ENCODE measurements at places on chromosomes 12 and 14.

DNA sequence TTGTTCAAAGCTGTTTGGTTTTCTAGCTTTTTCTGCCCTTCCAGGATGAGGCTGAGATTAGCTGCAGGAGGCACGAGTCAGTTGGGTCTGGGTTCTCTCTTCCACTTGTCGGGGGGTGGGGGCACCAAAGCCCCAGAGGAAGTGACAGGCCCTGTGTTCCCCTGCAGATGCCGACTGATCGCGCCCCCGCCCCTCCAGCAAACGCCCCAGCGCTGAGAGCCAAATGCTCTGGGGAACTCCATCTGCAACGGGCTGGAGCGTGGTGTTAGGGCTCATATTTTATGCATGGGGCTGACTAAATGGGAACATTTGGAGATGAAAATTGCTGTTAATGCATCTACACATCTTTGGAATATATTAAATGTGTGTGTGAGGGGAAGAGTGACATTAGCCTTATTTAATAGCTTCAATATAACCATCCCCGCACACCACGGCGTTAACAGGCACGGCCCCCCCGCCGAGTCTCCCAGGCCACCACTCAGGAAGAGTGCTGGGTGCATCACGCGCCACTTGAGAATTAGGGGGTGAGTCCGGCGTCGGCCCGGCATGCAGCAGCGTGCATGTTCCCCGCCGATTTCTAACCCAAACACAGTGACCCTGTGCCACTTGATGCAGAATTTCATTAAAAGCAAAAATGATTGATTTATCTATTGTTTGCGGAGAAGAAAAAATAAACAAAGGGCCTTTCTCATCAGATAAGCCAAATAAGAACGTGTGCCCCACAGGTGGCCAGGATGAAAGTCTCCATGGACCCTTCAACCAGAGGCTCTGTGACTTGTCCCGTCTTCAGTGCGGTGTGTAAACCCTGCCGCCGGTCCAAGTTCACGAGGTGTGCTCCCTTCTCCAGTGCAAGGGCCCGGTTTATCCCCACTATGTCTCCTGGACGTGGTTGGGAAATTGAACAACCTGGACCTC lies 165.0 kb upstream of the RTL1 start:
- DNase-seq, result no peak

DNA sequence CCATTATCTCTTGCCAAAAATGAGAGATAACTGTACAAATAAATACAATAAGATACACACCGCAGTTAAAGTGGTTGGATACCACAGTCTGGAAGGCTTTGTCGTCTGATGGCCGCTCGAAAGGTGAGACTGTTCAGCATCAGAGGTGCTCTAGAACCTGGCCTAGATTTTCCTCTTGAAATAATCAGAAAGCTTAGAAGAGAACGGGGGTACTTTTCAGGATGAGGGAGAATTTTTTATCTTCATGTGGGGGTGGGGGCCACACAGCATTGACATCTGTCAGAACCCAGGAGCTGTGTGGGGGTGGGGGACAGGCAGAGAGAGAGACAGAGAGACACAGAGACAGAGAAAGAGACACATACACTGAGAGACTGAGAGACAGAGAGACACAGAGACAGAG lies 90.5 kb downstream of the GALNT9 start:
- DNase-seq, result no peak

- DNase-seq, result no peak
Observed at GRCh38 chr14:64407329-64407728, 19.2 kb downstream of the MTHFD1 start.

- no peak for DNase-seq
Observed at GRCh38 chr14:52063052-52063462, 5.8 kb downstream of the NID2 start.

- peak; percentile 76 for DNase-seq
Observed at GRCh38 chr14:62162998-62163589, 400.9 kb downstream of the SNAPC1 start.

DNA sequence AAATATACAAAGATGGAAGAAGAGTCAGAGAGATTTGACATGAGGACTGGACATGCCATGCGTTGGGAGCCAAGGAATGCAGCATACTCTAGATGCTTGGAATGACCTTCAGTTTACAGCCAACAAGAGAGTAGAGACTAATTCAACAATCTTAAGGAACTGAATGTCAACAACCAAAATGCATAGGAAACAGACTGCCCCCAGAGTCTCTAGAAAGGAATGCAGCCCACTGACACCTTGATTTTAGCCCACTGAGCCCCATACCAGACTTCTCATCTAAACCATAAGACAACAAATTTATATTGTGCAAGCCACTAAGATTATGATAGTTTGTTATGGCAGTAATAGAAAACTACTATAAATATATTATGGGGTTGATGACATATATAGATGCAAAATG lies 611.2 kb downstream of the RPS29 start:
- DNase-seq, result no peak

DNA sequence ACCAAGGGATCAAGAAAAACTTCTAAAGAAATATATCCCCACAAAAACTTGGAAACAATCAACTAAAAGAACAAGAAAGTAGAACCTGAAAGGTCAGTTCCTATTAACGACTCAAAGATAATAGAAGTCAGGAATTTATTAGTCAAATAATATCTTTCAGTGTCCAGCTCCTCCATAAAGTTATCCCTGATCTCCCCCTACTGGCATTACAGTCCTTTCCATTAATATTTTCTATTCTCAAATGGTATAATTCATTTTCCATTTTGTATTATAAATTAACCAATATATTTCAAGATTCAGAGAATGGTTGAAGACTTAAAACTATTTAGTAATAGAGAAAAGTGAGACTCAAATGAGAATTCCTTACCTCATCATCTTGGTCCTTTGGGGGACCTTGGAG lies 11.6 kb upstream of the SUPT16H start:
- DNase-seq, result no peak

GRCh38 chr12:18546399-18546798 lies 191.4 kb downstream of the PLCZ1 start:
- peak; percentile 65 for DNase-seq

DNA sequence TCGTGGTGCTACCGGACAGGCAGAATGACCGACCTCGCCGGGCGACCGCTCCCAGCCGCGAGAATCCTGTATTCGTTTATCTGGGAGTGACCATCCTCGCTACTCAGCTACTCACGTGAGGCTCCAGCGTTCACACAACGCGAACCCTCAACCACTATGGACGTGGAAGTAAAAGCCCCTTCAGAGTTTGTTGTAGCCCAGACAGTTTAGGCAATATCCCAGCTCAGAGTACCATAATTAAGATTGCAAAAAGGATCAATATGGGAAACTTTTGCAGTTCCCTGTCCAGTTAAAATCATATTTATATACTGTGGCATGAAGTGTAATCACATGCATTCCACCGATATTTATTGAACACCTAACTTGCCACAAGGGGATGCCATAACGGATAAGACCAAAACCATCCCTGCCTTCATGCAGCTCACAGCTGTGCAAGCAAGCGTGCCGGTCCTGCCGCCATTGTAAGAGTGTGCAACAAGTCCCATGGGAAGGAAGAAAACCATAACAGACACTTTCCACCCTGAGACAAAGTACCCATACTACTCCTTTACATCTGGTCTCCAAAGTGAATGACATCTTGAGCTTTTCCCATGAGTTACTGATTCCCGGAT lies 938 bp upstream of the MAX start:
- peak; percentile 45 for DNase-seq

- DNase-seq, result no peak
Observed at GRCh38 chr14:75044322-75044721, 6.9 kb downstream of the MLH3 start.

- DNase-seq, result no peak
Observed at GRCh38 chr14:92409043-92409442, 86.1 kb downstream of the SLC24A4 start.

GRCh38 chr14:103995876-103996275 lies 53.5 kb upstream of the RD3L start:
- no peak for DNase-seq

DNA sequence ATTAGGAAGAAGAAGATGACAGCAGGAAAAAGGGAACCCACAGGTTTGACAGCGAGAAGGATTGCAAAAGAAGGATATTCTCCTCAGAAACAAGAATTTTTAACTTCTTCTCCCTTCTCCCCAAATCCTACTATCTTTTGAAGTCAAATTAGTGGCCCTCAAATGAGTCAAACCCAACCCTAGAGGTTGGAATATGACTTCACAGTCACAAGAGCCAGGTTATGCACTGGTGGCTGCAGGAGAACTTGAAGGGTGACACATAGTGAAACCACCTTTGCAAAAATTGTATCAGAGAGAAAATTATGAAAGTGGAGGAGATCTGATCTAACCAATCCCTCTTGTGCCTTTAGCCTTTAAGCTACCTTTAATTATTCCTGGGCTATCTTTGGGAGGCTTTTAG lies 386.2 kb upstream of the CCDC196 start:
- DNase-seq, result no peak

GRCh38 chr12:125203145-125203765 lies 138.0 kb downstream of the AACS start:
- peak; percentile 73 for DNase-seq

DNA sequence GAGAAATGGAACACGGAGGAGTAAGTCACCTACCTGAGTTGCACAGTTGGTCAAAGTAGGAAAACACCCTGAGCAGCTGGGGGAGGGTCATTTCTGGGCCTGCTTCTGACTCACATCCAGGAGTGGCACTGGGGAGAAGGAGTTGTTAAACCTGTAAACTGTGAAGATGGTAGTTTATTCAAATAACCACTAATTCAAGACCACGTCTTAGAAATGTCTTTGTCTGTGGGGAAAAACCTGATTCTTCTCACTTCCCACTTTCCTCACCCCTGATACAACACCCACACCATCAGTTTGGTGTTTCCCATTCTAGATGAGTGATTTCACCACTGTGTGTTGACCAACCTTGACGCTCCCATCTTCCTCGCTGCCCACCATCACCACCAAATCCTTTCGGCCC lies 207.1 kb downstream of the ANO4 start:
- no peak for DNase-seq

GRCh38 chr14:33335366-33335765 lies 396.7 kb downstream of the NPAS3 start:
- no peak for DNase-seq

DNA sequence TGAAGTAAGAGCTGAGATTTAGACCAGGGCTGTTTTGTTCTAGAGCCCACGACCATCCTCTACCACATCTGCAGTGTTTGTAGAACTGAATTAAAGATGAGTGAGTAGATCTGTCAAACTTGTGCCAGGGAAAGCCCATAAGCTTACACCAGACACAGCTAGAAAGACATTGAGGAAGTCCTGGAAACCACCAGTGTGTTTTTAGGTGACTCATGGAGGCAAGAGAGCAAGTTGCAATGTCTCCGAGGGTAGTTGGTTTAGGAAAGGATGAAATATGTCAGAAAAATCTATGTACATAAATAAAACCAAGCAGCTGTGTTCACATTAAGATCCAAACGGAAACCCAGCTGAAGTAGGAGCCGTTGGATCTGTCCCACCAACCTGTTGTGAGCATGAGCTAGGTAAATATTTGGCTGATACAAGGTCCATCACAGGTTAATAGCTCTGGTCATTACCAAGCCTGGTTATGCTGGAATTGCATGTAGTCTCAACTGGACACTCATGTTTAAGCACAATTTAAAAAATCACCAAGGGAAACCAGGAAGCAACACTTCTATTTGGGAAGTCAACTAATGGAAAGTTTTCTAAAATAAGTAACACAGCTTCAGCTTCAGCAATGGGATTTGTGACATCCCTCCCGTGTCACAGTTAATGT lies 49.9 kb upstream of the PLEKHG3 start:
- no peak for DNase-seq

DNA sequence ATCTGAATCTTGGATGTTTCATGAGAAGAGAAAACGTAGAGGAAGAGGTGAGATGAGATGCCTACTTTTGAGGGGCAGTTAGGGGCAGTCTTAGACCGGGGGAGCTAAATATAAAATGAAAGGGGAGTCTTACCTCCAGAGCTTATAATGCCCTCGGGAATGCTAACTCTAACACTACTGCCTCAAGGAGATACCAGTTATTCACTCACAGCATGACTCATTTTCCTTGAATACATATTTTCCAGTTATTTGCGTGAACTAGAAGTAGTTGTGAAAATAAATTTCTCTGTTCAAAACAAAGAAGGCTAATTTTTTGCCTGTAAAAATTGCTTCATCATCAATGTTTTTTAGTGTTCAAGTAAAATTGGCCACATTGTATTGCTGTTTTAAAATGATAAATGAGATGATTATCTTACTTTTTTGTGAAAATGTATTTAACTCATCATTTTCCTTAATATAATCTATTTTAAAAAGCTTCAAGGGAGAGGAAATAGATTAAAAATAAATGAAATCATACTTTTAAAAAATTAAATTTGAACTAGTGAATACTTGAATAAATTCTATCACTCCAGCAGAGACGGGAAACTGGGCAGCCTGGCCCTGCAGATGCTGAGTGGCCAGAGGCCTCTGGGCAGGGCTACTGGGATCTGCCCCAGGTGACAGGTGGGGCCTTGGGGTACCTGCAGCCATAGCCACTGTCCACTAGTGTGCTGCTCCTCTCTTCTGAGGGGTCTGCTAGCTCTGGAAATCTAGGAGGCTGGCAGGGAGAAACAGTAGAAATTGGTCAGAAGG lies 339.3 kb downstream of the EGLN3 start:
- no peak for DNase-seq

GRCh38 chr12:85155791-85156190 lies 119.6 kb downstream of the LRRIQ1 start:
- DNase-seq, result peak; percentile 55

DNA sequence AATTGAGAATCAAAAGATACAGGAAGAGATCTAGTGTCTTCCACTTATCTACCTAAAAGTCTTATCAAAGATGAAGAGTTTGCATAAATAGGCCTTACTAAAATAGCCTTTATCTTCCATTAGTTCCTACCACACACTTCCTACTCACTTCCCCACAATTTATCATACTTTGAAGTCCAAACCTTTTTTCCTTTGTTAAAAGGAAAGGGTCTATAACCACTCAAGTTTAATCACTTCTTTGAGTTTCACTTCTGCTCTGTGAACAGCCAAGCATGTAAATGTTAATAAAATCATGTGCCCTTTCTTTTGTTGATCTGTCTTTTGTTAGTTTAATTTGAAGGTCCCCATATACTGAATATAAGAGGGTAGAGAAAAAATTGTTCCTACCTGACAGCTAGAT lies 114.5 kb downstream of the PHLDA1 start:
- no peak for DNase-seq

GRCh38 chr14:68421116-68421515 lies 371.8 kb downstream of the ZFP36L1 start:
- DNase-seq, result no peak

- no peak for DNase-seq
Observed at GRCh38 chr14:38044710-38045109, 163.0 kb upstream of the SSTR1 start.

DNA sequence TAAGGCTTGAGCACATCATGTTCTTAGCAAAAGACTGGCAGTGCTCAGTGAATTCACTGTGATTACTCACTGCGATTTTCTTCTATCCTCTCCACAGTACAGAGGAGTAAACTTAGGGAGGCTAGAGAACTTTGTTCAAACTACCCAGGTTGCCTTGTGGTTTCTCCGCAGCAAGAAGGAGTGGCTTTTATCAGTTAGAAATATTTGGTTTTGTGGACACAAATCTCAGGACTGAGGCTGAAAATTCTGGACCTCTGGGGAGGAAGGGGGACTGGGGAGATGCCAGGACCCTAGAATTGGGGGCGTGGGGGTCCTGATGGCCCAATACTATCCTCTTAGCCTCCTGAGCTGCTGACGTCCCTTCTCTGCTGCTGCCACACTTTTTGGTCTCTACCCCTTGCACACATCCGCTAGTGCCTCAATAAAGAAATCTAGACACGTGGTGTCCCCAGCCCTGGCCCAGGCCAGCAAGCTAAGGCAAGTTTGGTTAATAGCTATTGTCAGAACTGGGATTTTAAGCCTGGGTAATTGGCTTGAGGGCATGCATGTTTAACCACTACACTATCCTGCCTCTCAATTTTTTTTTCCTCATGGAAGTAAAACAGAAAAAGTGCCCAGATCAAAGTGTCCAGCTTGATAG lies 842 bp downstream of the OAS2 start:
- no peak for DNase-seq

- DNase-seq, result no peak
Observed at GRCh38 chr12:127120851-127121250, 1146.1 kb upstream of the TMEM132C start.
